ENCODE measurements at places on chromosomes 6 and 20.
A peak's percentile ranks its signal among the peaks of the same experiment; 100 is the strongest.

DNA sequence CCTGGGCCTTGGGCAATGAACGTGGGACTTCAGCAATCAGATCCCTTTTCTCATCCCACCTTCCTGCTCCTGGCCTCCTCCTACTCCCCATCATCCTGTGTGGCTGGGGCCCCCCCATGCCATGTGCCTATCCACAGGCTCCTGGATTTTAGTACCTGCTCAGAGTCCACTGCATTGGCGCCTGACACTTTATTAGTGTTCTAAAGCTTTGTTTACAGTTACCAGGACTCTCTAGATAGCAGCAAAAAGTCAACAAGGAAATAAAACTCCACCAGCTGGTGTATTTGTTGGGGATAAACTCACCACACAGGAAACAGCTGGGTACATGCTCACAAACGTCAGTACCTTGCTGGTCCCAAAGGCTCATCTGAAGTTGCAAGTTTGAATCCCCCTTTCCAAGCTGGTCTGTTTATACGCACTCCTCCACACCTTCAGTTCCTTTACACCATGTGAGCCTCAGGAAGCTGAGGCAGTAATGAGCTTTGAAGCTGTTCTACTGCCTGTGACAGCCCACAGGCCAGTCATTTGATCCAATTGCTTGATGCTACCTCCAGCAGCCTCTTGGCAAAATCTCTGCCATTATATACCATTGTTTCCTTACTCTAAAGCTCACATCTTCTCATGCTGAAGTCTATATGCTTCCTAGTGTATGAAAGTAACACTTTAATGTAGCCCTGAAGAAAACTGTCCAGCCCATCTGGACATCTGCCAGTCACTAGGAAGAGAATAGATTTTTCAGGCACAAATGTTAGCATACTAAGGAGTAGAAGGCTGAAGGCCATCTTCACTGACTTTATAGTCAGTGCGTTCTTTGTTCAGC lies 76.6 kb downstream of the ANKEF1 start:
- no peak for DNase-seq

- DNase-seq = no peak
Observed at GRCh38 chr20:20207291-20207690, 155.0 kb downstream of the CFAP61 start.

- no peak for DNase-seq
Observed at GRCh38 chr6:44253307-44254101, 3.8 kb downstream of the SLC35B2 start.

DNA sequence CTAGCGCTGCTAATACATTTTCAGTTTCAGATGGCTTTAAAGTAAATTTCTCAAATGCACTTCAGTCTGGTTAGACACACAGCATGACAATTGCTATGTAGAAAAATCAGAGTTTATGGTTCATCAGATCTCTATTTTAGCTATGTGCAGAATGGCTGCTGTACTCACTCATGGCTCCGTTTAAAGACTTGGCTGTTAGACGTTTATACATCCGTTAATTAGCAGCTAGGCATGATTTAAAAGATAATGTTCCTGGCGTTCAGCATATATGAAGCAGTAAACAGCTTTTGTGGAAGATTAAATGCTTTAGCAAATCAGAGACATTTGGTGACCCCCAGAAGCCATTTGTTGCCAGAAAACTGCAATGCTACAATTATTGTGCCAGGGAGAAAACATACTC lies 350.0 kb upstream of the MANEA start:
- DNase-seq = no peak

GRCh38 chr6:2733324-2733723 lies 17.4 kb downstream of the MYLK4 start:
- no peak for DNase-seq

DNA sequence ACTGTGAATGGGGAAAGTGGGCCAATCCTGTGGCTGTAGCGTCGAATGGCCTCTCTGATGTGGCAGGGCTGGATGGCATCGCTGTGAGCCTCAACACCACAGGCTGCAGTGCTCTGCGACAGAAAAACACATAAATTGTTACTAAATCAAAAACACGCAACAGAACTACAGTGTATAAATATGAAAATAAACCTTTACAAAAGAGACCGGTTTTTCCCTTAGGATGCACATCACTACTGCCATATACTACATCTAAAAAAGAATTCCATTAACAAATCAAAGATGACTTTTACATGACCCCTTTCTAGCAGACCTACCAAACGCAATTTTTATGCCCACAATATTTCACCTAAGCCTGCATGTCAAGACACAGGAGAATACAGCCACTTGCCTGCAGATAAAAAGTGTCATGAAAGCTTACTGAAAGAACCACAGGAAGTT lies 395.5 kb upstream of the RUNX2 start:
- peak; percentile 9 for DNase-seq

- no peak for DNase-seq
Observed at GRCh38 chr6:40900791-40901190, 138.2 kb downstream of the UNC5CL start.

GRCh38 chr20:35187584-35188190 lies 15.8 kb downstream of the PROCR start:
- no peak for DNase-seq

DNA sequence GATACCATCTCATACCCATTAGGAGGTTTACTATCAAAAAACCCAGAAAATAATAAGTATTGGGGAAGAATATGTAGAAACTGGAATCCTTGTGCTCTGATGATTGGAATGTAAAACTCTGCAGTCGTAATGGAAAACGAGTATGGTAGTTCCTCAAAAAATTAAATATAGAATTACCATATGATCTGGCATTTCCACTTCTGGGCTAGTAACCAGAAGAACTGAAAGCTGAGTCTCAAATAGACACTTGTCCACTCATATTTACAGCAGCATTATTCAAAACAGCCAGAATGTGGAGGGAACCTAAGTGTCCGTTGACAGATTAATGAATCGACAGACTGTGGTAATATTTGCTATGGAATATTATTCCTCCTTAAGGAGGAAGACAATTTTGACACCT lies 44.3 kb downstream of the FOXC1 start:
- no peak for DNase-seq

- no peak for DNase-seq
Observed at GRCh38 chr20:40464731-40465208, 224.3 kb downstream of the MAFB start.

DNA sequence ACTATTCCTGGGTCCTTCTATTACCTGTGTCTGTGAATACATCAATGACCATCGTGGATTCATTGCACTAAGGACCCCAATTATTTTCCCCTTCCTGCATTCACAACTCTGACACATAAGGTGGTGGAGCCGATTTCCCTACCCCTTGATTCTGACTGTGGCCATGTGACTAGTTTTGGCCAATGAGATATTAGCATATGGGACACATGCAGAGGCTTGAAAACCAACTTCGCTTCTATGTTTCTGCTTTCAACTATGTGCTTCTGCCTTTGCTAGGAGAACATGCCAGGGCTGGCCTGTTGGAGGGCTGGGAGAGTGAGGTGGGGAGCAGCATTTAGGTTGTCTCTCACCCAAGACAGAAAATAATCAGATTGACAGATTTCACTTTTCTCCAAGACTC lies 483.1 kb upstream of the JAG1 start:
- DNase-seq = no peak

DNA sequence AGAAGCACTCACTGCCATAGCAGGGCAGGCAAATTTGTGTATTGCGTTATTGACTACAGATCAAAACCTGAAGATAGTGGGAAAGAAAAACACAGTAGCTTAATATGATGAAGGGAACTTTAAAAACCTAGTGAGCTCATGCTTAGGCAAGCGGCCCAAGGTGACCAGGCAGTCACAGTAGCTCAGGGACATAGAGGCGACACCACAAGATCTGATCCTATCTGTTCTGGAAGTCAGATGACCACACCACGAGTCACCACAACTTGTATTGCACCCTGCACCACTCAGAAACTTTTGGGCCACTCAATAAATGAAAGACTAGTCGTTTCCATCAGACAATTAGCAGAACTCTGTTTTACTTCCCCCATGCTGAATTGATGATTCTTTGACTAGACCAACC lies 4.9 kb downstream of the CLIC5 start:
- no peak for DNase-seq

GRCh38 chr20:20887593-20888265 lies 175.3 kb upstream of the RALGAPA2 start:
- no peak for DNase-seq

DNA sequence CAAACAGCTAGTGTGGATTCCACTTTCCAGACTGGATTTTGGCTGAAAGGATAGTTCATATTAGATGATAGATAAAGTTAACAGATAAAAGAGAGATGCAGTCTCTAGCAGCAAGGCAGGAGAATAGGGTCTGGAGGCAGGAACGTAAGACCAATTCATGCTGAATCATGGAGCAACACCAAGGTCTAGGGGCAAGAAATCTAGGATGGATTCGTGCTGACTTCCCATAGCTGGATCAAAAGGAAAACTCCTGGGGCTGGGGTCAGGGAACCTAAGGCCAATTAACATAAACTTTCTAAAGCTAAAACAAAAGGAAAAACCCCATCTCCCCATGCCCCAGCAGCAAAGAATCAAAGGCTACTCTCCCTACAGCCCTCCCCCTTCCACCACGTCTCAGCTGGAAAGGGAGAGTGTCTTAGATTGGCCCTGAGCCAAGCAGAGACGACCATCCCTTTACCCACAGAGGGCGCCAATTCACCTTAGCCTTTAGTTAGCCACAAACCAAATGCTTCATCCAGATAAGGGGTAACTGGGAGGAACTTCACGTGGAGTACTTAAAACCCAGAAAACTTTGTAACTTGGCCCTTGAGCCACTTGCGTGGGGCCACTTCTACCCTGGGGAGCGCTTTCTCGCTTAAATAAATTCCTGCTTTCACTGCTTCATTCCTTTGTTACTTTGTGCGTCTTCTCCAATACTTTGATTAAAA lies 7.6 kb downstream of the TREM1 start:
- peak; percentile 49 for DNase-seq

Measured in activated gamma-delta T cell treated with anti-CD3 and anti-CD28 coated beads, Interleukin-2, amount 50 U/mL, for 16 hours (primary cell).